Activated T-helper 2 cell treated with anti-CD3 and anti-CD28 coated beads, Interferon-gamma antibody, Interleukin-2, Interleukin-4, amounts not matched to agents 10 μg/mL and 5 μg/mL and 100 μg/mL, durations not matched to agents 14 hours and 24 hours and 36 hours (primary cell): ENCODE measurements at places on chromosomes 12 and 14.

- no peak for DNase-seq
These were observed 171.2 kb downstream of the CEP128 start for GRCh38 chr14:80770114-80770908.

DNA sequence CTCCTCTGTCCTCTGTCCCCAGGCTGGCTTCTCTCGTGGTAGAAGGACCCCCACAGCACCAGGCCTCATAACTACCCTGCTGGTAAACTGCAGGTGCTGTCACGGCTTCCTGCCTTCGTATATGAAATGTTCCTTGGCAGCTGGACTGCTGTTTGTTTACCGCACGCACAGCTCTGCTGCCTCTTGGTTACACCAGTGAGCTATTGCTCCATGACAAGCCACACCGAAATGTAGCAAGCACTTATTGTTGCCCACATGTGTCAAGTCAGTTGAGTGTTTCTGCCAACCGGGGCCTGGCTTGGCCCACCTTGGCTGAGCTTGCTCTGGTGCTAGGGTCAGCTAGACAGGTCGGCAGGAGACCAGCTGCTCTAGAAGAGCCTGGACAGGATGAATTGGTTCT, 21.7 kb upstream of the TCL1B start:
- no peak for DNase-seq

DNA sequence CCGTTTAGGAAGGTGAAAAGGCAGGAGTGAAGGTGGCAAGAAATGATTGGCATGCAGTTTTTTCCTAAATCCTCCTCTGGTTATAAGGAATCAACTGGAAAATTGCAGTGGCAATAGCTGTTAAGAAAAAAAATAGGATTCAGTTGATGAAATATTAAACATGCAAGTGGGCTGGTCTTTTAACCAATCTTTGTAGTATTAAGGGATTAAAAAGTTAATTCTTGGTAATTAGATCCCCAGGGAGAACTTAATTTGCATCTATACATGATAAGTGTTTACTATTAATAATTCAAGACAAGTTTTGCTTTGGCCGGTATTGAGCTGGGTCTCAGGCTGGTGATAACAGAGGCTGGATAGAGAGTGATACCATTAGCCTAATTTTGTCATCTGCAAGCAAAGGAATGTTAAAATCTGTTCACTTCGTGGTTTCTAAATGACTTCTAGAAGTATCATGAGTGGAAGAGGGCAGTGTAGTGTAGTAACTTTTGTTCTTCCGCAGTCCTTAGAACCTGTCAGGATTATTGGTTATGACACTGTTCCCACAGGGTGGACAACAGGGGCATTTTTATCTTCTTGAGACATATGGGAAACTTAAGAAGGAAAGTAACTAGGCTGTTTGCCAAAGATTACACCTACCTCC, 118.5 kb downstream of the PRKCH start:
- no peak for DNase-seq

DNA sequence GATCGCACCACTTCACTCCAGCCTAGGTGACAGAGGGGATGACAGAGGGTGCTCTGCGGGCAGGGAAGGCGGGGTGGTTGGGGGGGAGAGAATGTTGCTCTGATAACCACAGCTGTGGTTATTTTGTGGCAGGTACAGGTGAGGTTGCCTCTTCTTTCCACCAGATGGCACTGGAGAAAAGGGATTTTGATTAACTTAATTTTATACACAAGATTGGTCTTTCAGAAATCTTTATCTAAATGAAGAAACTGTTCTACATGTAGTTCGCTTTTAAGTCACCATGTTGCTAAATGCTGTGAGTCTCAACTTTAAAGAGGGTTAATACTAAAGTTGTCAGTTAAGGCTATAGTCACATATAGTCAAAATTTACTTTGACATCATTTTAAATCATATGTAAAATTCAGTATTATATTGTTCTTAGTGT, 25.7 kb downstream of the FGF23 start:
- peak; percentile 11 for DNase-seq

- no peak for DNase-seq
These were observed 5.5 kb downstream of the MAP3K12 start for GRCh38 chr12:53493610-53494391.

- DNase-seq = peak; percentile 10
These were observed 30.9 kb upstream of the TUBA1C start for GRCh38 chr12:49233842-49234526.

GRCh38 chr12:24424889-24425600, 475.6 kb upstream of the SOX5 start:
- DNase-seq = no peak

- no peak for DNase-seq
These were observed 128.0 kb upstream of the EEA1 start for GRCh38 chr12:93056971-93057535.

GRCh38 chr14:69982220-69982839, 103.1 kb downstream of the SMOC1 start:
- DNase-seq = no peak

GRCh38 chr12:26273811-26274210, 78.4 kb downstream of the SSPN start:
- no peak for DNase-seq

GRCh38 chr12:67002720-67003119, 266.4 kb upstream of the CAND1 start:
- DNase-seq = no peak

- DNase-seq = no peak
These were observed 13.1 kb downstream of the SERPINA3 start for GRCh38 chr14:94625353-94625635.

- DNase-seq = no peak
These were observed 33.9 kb downstream of the SLC39A9 start for GRCh38 chr14:69432364-69432763.

- no peak for DNase-seq
These were observed 33.2 kb downstream of the DUSP6 start for GRCh38 chr12:89319122-89319521.

- DNase-seq = no peak
These were observed 218.9 kb upstream of the TMTC1 start for GRCh38 chr12:30002677-30003076.

- peak; percentile 16 for DNase-seq
These were observed 25.7 kb downstream of the KLRK1 start for GRCh38 chr12:10363914-10364814.

DNA sequence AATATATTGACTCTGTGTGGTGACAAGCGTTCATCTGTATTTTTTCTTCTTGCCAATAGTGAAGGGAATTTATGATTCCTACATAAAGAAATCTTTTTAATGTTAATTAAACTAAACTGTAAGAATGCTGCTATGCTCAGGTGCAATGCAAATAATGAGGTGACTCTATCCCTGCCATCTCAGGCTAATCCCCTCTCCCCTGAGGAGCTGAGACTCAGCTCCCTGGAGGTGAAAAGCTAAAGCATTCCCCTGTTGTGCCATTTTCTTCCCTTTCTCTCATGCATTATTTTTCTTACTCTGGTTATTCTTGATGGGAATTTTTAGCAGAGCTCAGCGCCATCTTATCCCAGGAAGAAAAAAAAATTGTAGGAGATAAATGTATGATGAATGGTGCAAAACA, 113.9 kb upstream of the FGD4 start:
- no peak for DNase-seq

GRCh38 chr14:86646696-86647690, 1117.0 kb downstream of the FLRT2 start:
- DNase-seq = no peak

- DNase-seq = no peak
These were observed 20.6 kb downstream of the MAPK1IP1L start for GRCh38 chr14:55071870-55072640.

- DNase-seq = no peak
These were observed 98.8 kb upstream of the NTF3 start for GRCh38 chr12:5333096-5333495.

DNA sequence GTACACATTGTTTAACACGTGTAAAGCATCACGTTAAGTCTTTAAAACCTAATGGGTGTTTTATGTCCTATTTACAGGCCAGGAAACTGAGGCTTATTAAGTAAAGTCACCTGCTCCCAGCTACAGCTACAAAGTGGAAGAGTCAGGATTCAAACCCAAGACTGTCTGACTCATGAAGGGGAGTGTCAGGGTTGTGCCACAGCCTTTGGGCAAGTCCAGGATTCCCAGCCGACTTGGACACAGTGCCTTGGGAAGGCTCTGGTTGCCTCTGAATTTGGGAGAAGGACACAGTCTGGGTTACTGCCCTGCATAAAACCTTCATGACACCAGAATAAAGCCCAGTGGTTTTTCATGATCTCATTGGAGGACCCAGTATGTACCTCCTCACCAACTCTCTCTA, 7.3 kb downstream of the RNU4-2 start:
- no peak for DNase-seq

DNA sequence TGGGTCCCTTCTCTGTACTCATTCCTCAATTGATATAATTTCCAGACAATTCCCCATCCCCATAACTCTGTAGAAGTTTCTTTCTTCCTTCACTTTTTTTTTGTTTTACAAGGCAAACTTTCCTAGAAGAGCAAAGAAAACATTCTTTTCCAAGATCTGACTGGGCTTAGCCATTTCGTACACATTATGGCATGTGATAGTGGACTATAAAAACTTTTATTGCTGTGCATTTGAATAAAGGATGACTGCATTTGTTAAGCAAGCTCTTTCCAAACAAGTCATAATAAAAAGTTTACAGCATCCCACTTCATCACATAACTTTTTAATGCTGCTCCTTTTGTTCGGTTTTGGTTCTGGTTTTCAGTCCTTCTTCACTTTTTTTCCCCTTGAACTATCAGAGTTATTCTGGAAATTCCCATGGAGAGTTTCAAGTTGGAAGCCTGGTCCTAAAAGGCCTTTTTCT, 231.0 kb upstream of the HMGA2 start:
- no peak for DNase-seq

GRCh38 chr14:90514015-90514398, 117.2 kb downstream of the CALM1 start:
- no peak for DNase-seq

GRCh38 chr12:76713130-76713529, 50.8 kb upstream of the ZDHHC17 start:
- no peak for DNase-seq

GRCh38 chr14:100905166-100905565, 1.6 kb upstream of the RTL1 start:
- no peak for DNase-seq

DNA sequence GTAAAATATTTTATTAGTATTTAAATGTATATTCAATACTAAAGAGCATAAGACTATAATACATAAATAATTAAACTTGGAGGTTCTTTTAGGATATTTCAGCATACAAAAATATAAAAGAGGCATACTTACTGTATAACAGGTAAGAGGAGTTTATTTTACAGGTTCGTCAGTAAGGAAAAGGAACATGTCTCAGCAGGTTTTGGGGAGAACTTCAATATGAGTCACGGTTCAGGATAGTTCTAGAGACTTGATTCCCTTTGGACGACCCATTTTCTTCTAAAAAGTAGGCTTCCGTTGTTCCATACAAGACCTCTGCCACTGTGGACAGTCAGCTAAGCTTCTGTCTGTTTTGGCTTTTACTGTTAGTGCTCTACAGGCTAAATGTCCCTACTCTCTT, 181.1 kb downstream of the ALX1 start:
- no peak for DNase-seq

DNA sequence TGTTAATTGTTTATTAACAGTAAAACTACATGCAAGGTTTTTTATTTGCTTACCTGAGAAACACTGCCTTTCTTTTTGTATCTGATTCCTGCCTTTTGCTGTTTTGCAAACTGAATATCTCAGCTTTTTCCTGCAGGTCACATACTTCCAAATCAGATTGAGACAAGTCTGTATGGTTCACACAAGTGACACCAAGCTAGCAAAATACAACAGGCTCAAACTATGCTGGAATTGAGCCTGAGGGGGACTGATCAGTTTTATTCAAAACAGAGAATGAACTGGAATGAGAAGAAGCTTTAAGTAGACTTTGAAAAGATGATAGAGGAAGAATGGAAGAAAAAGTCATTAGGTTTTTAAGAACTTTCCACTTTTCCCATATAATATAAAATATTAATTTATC, 12.2 kb upstream of the CDK17 start:
- no peak for DNase-seq

DNA sequence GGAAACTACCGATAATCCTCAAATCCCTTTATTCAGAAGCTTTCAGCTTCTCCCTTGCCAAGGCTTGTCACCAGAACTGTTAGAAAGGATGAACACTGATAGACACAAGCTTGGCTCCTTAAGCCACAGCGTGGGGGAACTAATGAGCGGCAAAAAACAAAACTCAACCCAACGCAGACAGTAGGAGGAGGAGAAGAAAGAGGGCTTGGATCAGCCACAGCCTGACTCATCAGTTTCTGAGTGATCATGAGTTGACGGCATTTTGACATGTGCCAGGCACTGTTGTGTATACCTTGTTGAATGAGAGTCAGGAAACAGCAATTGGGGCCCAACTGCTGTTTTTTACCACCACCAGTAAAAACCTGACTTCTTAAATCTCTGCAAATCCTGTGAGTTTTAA, 23.7 kb downstream of the PLXNC1 start:
- DNase-seq = peak; percentile 18

DNA sequence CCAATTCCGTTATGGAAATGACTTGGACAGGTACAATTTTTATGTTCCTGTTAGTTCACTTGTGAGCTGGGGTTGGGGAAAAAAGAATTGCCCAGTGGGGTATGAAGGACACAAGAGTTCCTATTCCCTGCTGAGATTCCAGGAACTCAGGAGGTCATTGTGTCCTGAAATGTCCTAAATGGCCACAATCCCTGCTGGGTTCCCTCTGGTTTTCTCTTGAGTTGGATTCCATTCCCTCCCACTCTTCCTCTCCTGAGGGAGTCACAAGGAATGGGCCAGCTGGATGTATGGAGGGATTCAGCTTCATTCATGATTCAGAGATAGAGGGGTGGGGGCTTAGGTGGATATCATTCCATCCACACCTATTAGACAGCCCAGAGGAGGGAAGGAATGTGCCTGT, 34.5 kb upstream of the DCD start:
- no peak for DNase-seq

GRCh38 chr12:104504146-104504545, 47.4 kb downstream of the CHST11 start:
- no peak for DNase-seq

DNA sequence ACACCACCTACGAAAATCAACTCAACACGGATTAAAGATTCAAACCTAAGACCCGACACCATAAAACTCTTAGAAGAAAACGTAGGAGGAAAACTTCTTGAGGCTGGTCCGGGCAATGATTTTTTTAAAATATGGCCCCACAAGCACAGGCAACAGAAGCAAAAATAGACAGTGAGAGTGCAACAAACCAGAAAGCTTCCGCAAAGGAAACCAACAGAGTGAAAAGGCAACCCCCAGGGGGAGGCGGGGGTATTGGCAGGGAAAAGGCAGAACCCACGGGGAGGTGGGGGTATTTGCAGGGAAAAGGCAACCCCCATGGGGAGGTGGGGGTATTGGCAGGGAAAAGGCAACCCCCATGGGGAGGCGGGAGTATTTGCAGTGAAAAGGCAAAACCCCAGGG, 20.5 kb upstream of the FBRSL1 start:
- no peak for DNase-seq

GRCh38 chr14:78488938-78489337, 318.8 kb downstream of the NRXN3 start:
- no peak for DNase-seq

DNA sequence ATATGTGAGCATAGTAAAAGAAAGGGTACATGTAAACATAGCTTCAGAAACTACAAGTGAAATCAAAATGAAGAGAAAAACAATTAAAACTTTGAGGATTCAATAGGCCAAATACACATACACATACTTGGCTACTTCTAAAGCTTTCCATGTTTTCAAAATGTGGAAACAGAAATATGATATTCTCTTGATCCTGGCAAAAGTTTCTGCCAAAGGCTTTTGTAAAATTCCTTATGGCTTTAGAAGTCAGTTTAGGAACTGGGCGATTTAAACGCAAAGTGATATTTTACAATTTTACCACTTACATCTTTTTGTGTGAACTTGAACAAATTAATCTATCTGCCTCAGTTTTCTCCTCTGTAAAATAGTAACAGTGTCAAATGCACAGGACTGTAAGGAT, 756.4 kb downstream of the C12orf50 start:
- no peak for DNase-seq
